ENCODE measurements at places on chromosomes 5 and 9.

- DNase-seq = no peak
Observed at GRCh38 chr5:24547132-24547531, 97.6 kb downstream of the CDH10 start.

DNA sequence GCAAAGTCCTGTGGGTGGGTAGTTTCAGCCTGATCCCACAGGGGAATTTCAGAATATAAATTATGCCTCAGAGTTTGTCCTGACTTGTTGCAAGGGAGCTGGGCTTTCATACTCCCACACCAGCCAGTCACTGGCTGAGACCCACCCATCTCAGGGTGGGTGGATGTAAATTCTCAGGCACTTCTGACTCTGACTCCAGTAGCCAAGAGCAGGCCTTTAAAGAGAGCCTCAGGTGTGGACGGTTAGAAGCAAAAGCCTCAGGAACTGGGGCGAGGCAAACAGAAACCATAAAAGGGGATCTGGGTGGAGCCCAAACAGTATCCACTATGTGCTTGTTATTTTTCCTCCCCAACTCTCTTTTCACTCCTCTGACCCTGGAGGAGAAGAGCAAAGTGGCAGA is 28.6 kb upstream of the FBXW11 start:
- DNase-seq = no peak

DNA sequence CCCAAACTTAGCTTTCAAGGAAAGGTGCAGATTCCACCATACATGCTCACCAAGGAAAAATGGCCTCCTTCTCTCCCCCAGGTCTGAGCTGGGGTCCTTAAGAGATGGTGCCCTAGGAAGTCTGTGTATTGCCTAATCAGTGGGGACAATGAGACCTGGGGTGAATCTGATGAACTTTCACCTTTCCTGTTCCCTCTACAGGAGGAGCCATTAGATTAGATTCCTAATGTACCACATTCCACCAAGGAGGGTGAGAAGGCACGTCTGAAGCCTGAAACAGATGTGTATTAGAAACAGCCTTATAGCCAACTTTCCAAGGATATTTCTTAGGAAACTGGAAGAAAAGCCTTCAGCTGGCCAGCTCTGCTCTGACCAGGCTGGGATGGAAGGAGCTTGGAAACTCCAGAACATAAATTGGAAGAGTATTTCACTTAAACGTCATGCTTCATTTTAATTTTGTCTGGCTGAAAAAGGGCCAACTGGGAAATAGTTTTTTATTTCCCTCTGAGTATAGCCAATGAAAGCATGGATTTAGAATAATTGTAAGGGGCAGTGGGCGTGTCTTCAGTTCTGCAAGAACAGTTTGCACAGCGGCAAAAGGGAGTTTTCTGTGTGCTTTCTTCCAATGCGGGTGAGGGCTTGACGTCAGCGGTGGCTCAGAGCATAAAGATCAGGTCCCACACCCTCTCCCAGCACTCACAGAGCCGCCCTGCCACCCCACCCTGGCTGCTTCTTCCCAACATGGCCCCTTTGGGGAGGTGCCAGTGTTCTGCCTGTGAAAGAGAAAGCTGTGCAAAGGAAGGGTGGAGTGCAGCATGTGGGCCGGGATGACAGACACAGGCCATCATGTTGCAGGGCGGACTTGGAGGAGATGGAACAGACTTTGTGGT is 210.9 kb downstream of the ESM1 start:
- DNase-seq = peak; percentile 68

DNA sequence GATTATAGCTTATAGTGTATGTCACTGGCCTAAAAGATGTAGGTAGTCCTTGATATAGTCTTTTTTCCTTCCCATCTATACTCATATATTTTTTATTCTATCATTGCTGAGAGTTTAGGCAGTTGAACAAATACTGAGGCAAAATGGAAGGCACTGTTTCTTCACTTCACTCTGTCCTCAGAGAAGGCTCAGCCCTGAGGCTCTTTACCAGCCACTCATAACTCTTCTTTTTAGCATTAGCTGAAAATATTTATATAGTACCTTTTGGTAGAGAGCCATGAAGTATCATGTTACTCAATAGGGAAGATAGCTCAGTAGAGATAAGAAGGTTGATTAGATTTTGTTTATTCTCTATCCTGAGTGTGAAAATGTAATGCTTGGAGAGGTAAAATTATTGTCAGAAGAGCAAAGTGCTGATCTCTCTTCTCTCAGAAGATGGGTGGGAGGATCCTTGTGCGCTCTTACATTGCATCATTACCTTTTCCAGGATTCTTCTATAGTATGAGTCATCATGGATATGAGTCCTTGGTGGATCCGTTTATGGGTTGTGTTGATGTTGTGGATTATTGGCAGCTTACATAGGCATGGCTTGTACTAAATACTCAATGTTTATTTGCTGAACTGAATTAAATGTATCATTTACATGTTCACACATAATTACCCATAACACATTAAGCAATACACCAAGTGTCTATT is 88.1 kb downstream of the ANXA1 start:
- DNase-seq = peak; percentile 25

- DNase-seq = no peak
Observed at GRCh38 chr5:56270058-56270457, 36.9 kb upstream of the ANKRD55 start.
